ENCODE measurements at places on chromosomes 11 and 22. TPM values are rescaled to one million over a fixed set of nuclear protein-coding genes. Genes with fewer than 3 reads are reported as not detected.

KDM4D gene
- 1.1 TPM for total RNA-seq

GDPD4 gene
- total RNA-seq: not detected

WBP2NL gene
- total RNA-seq: 1.6 TPM

SERPING1 gene
- 77.0 TPM for total RNA-seq

SPON1 gene
- 42.9 TPM for total RNA-seq

PATE2 gene
- 0.18 TPM for total RNA-seq

CDC45 gene
- 22.9 TPM for total RNA-seq

LRRC74B gene
- not detected for total RNA-seq

MS4A1 gene
- total RNA-seq: not detected

RSF1 gene
- 44.5 TPM for total RNA-seq

NOX4 gene
- 2.5 TPM for total RNA-seq

ART1 gene
- not detected for total RNA-seq

GSTT4 gene
- not detected for total RNA-seq

SEPTIN5 gene
- total RNA-seq: 18.4 TPM

MPPED2 gene
- not detected for total RNA-seq

C11orf91 gene
- total RNA-seq: not detected

CASP1 gene
- 21.0 TPM for total RNA-seq

TUB gene
- 19.2 TPM for total RNA-seq

TMEM109 gene
- total RNA-seq: 44.1 TPM

DDTL gene
- total RNA-seq: 1.8 TPM

PHETA2 gene
- total RNA-seq: 29.8 TPM

PARVG gene
- total RNA-seq: not detected

MSANTD4 gene
- 36.5 TPM for total RNA-seq

Data from fibroblast of the aortic adventitia (primary cell).